DMS79 treated with DMSO at 0.1 percent for 48 hours (cell line): ENCODE measurements at places on chromosomes 7 and 10.

GRCh38 chr10:43251419-43252165 lies 15.3 kb downstream of the RASGEF1A start:
- no peak for DNase-seq

DNA sequence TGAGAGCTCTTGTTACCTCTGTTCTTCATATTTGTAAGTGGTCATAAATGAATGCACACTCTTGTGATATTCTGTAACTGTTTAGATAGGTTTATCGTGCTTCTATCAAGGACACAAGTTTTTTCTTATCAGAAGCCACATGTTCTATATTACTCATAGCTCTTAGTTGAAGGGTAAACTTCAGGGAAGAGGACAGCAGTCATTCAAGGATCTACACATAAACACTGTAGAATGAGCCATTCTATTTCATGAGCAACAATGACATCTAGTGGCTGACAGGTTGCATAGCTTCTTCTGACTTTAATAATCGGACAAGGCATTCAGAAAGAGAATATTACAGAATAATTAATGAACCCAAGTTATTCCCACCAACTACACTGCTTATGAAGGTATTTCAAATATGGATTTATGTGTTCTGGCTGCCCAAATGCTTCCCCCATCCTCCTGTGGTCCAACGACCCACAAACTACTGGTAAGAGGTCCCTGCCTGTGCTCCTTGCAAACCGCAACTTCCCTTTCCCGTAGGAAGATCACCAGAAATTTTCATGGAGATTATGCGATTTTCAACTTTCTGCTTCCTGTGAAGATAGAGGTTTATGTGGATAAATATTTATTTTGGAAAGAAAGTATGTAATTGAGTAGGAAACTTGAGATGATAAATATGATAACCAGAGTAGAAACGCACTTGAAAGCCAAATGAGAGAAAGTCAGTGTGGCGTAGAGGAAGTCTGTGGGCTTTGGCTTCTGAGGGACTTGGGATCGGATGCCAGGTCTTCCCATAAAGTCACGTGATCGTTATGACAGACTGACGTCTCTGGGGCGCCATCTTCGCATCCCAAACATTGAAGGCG lies 16.8 kb upstream of the ABCB5 start:
- DNase-seq = peak; percentile 75

- no peak for DNase-seq
Observed at GRCh38 chr10:23657677-23658076, 218.8 kb downstream of the OTUD1 start.

GRCh38 chr7:142104550-142105527 lies 6.7 kb upstream of the MGAM2 start:
- DNase-seq = no peak

- DNase-seq = no peak
Observed at GRCh38 chr7:116786791-116787443, 75.5 kb upstream of the CAPZA2 start.

DNA sequence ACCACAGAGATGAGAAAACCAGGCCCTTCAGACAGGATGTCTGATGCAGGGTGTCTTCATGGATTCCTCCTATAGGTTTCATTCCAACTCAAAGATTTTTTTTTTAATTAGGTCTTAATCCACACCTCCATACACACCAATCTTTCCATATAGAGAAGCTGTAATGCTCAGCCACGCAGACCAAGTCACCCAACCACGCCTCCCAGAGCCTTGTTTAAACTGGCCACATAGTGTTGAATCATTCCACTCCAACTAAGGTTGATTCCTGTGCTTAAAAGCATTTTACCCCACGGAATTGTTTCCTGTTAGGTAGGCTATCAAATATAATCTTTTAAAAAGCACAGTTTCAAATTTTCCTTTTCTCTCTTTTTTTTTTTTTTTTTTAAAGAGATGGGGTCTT lies 153.6 kb downstream of the TYW1B start:
- no peak for DNase-seq

DNA sequence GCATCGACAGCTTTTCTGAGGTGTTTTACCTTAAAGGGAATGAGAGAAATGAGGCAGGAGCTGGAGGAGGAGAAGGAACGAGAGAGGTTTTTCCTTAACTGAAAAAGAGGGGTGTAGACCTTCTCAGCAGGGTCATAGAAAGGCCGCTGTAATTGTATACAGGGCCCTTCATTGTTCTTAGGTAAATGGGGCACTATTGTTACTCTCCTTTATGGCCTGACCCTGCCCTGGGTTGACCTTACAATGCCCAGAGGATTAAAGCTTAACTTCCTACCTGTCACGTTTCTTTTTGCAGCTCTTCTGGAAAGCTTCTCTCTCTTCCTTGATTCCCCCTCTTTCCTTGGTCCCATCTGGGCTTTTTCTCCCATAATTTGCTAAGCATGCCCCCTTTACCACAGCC lies 13.7 kb upstream of the PDLIM1 start:
- DNase-seq = no peak

DNA sequence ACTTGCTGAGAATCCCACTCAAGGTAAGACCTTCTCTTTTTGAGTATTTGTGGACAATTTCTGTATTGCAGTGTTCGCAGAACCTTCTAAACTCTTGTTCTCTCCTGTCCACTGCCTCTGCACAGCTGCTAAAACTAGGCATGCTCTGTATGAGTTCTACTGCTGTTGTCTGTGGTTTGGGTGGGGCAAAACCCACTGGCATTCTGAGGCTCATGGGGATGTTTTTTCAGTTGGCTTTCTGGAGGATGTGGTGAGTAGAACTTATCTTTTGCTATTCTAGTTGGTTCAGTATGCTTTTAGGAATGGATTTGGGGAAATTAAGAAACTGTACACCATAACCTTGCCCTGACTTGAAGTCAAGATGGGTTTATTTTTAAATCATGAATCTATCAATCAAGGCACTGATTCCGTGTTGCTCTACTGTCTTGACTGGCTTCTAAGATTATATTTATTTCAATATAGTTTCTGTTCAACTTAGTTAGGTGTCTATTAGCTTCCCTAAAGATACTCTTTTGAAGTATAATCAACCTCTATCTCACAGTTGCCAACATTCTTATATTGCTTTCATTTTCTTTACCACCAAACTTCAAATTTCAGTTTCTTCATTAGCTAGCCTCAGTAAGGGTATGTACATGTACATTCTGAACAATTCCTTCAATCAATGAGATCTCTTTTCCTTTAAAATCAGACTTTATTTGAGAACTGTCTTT lies 25.0 kb upstream of the C1GALT1 start:
- DNase-seq = no peak

DNA sequence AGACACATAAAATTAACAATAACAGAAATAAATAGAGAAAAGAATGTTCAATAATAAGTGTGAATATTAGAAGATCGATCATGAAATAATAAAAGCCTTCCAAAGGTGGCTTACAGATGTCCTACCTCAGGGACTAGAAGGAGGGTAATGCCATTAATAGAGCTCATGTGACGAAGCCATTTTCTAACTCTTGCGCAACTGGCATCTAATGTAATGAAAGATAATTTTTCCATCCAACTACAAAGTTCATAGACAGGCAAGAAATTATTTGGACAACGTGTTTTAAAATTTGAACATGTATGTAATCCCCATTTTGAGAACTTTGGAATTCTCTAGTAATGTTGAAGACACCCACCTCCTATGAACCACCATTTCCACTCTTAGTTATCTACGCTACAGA lies 1394.3 kb upstream of the LRRTM3 start:
- no peak for DNase-seq

DNA sequence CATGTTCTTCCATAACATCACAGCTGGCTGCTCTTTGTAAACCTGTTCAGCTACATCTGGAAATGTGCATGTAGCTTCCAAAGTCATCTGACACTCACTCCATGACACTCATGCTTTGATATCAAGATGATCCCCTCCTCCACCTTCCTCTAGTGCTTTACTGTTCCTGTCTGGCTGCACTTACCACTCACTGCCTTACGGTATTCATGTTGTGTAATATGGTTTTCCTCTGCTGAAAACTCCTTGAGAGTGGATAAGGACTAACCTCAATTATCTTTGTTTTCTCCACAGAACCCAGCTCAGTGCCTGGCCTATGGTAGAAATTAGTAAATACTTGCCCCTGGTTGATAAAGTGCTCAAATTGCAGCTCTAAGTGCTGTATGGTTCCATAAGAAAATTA lies 483.9 kb downstream of the HTR7 start:
- no peak for DNase-seq

DNA sequence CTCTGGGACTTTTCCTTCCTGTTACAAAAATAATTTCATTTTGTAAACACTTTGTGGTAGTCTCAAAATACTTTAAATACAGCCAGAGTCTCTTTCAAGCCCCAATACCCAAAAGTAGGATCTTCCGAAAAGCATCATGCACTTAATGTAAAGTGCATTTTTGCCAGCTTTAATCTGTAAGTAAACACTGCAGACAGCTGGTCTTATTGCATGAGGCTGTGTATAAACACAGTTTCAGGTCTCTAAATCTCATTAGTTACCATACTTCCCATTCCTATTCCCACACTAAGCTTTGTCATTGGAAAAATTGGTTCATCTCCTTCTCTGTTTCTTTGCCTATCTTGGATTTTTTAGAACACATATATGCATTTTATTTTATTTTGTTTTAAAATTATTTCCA lies 87.6 kb upstream of the GNAI1 start:
- DNase-seq = no peak

GRCh38 chr7:114419441-114420272 lies 5.0 kb downstream of the FOXP2 start:
- no peak for DNase-seq
